NCI-H748 treated with DMSO at 0.1 percent for 48 hours (cell line): ENCODE measurements at places on chromosomes 4 and X.

DNA sequence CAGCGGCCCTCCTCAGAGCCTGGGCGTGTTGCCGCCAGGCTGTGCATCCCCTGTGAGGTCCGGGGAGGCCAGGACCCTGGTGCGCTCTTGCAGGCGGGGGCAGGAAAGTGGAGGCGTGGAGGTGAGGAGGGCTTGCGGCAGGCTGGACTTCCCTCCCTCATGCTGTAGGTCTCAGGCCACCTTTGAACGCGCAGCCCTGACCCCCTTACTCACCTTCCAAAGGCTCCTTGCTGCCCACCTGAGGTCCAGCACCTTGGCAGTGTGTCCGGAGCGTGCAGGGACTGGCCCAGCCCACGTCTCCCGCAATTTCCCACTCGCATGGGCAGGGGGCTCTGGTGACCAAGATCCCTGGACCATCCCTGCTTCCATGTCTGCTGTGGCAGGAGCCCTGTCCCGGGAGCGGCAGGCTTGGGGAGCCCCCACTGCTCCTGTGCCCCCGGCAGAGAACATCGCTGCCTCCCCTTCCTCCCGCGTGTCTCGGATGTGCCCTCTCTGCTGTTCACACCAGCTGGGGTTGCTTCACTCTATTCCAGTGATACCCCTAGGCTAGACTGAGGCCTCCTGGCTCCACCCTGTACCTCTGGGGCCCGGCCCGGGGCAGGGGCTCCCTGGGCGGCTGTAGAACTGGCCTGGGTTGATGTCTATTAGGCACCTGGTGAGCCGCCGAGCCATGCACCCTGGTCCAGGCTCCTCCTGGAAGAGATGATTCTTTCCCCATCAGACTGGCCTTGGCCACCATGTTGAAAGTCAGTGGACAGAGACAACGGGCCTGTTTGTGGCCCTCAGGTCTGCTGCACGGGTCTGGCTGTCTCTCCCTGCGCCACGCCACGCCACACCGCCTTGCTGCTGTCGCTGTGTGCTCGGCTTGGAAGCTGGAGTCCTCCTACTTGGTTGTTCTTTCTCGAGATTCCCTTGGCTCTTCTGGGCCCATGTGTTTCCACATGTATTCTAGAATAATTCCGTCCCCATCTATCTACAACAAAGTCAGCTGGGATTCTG lies 95.4 kb upstream of the ADRA2C start:
- DNase-seq: no peak

GRCh38 chrX:48492293-48492910 lies 16.4 kb upstream of the PORCN start:
- DNase-seq: no peak

- no peak for DNase-seq
Measured at GRCh38 chr4:98566361-98567008, 91.9 kb downstream of the TSPAN5 start.

DNA sequence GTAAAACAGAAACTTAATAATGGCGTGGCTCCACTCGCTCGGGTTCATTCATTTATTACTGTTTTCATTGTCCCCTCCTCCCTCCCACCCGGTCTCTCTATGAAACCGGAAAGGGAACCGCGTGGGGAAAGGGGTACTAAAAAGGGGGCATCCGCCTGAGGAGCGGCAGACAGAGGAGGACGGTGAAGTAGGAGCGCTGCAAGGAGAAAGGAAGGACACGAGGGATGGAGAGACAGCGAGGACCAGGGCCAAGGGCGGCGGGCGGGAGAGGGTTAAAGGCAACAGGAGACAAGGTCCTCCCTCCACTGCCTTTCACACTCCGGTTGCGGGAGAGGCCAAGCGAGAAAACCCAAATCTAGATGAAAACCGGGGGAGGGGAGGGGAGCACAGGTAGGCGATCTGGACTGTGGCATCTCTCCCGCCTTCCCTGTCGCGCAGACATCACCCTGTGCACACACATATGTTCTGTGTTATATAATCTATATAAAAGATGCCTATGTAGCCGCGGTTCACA lies 829 bp downstream of the ELOVL6 start:
- DNase-seq: peak; percentile 22

DNA sequence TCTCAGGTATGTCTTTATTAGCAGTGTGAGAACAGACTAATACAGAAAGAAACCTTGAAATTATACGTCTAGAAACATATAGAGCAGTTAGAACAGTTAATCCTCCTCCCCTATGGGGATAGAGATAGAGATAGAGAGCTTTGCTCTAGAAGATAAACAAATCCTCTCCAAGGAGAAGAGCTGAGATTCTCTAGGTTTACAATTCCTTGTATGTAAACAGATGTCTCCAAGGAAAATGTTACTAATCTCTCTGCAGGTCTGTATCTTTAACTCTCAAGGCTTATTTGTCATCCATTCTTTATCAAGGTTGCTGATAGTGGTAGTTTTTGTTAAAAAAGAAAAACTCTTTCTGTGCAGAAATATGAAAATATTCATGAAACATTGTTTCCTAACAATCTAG lies 282.1 kb upstream of the GIMD1 start:
- DNase-seq: no peak

- DNase-seq: no peak
Measured at GRCh38 chrX:32745323-32745722, 466.0 kb downstream of the DMD start.

DNA sequence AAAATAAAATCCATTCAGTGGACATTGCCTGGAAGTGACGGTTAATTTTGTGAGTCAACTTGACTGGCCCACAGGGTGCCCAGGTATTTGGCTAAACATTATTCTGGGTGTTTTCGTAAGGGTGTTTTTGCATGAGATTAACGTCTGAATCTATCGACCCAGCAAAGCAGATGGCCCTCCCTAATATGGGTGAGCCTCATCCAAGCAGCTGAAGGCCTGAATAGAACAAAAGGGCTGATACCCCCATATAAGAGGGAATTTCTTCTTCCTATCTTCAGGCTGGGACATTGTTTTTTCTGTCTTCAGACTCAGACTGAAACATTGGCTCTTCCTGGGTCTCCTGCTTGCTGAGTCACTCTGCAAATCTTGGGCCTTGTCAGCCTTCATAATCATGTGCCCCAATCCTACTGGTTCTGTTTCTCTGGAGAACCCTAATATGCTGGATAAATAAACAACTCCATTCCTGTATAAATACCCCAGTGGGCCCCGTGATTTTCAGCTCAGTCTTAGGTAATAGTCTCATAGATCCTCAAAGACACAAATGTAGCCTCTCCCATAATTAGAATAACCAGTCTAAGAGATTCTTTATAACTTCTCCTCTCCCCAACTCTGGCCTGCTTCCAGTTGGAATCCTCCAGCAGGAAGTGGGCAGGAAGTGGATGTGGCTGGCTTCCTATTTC lies 33.1 kb upstream of the DDX3X start:
- DNase-seq: no peak

DNA sequence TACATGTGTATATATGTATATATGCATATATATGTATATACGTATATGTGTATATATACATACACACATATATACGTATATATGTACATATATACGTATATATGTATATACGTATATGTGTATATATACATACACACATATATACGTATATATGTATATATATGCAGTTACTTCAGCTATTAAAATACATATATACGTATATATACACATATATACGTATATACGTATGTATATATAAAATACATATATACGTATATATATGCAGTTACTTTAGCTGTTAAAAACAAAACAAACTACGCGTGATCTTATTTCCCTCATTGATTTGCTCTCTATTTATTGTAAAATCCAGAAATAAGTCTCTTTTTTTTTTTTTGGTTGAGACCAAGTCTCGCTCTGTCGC lies 13.9 kb downstream of the TXK start:
- DNase-seq: no peak

- no peak for DNase-seq
Measured at GRCh38 chrX:154006947-154007346, 12.8 kb downstream of the IRAK1 start.

DNA sequence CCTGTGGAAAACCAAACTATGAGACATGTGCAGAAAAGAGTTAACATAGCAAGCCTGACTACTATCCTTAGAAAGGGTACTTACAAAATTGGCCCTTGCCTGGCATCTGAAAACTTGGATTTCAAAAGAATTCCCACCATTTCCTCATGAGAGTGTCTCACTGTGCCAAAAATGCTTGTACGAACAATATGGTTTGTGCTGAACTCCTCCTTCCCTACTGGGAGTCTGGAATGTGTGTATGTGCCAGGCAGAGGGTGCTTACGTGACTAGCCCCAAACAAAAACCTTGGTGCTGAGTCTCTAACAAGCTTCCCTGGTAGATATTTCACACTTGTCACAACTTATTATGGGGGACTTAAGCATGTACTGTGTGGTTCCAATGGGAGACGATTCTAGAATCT lies 81.7 kb upstream of the GIMD1 start:
- DNase-seq: no peak

DNA sequence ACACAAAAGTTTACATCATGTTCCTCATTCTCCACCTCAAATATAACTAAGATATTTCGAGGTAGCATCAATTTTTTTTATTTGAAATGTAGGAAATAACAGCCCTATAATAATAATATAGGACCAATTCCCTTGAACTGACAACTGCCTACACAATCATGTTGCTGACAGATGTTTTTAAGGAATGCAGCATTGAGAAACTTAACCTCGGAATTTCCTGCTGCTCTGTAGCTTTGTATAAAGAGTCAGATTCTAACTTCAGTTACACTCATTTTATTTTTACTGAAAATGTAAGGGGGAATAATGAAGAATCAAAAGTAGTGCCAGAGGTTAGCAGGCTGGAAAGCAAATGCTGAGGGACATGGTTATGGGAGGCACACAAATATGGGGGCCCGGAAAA lies 235.8 kb downstream of the RBMX2 start:
- no peak for DNase-seq

DNA sequence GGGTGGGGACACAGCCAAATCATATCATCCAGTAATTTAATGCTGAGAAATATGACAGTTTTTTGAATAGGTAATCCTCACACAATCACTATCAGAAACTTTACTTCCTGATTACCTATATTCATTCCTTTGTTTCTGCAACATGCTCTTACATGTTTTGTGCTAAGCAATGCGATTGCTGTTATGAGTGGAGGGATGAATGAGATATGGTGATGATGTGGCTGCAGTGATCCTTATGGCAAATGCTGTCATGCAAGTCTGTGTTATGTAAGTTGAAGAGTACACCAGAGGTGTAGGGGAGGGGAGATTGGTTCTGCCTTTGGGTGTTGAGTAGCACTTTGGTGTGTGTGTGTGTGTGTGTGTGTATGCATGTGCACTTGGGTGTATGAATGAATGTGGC lies 14.6 kb downstream of the HERC3 start:
- no peak for DNase-seq

DNA sequence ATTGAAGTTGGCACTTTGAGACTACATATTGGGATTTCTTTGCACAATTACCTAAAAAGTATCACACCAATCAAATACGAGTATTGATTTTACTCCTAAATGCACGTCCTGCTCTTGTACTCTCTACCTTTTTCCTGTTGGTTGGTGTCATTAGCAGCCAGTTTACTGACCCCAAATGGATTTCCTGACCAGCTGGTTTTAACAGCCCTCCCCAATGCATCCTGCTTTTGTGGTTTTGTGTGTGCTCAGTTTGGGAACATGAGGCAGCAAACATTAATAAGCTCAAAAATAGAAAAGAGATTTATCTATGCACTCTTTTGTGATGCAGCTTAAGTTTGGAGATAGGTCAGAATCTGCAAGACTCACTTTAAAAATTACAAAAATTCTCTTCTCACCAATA lies 230.3 kb downstream of the MAPK10 start:
- DNase-seq: no peak

- DNase-seq: no peak
Measured at GRCh38 chr4:2817701-2818350, 24.9 kb downstream of the SH3BP2 start.

- no peak for DNase-seq
Measured at GRCh38 chrX:2425286-2426071, 75.3 kb downstream of the DHRSX start.

DNA sequence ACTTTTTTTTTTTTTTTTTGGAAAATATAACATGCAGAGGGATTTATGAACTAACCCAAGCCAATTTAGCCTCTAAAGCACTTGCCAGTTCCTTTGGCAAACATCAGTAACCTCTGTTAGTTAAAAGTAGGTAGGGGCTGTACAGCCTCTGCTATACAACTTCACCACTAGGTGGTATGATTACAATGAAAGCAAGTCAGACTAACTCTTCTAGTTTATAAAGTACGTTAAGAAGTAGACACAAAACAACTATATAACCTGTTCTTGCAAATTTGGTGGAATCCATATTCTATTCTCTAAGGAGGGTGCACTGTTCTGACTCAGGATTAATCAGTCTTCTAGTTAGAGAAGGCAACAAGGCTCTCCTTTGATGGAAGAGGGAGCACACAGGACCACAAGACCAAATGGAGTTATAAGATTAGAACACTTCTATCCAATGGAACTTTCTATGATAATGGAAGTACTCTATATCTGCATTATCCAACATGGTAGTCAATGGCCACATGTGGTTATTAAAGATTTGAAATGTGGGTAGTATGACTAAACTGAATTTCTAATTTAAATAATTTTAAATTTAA lies 12.8 kb downstream of the AIMP1 start:
- DNase-seq: peak; percentile 4

DNA sequence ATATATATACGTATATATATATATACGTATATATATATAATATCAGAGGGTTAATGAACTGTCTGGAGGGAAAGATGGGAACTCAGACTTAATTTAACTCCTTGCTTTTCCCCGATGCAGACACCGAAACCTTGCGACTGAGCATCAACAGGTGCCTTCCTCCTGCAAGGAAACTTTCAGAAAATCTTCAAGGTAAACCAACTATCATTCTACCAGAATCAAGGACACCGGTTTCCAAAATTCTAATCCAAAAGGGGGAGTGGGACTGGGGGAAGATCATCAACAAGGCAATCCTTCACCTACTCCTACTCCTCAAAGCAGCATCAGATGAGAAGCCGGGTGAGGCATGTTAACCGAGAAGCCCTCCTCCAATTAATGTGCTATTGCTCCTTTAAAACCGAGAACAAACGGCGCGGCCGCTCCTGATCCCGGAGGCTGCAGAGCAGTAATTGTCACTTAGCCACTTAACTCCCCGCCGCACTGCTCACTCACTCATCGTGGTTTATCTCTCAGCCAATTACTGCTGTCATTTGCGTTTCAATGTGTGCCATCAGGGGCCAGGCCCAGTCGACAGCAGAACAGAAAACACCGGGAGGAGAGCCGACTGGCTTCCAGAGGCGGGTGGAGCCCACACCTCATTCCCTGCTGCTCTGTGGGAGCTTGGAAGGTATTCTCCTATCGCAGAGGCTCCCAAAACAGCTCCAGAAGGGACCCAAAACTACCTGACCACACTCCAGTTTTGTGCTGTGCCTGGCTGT lies 61.7 kb downstream of the MAML3 start:
- DNase-seq: peak; percentile 80

DNA sequence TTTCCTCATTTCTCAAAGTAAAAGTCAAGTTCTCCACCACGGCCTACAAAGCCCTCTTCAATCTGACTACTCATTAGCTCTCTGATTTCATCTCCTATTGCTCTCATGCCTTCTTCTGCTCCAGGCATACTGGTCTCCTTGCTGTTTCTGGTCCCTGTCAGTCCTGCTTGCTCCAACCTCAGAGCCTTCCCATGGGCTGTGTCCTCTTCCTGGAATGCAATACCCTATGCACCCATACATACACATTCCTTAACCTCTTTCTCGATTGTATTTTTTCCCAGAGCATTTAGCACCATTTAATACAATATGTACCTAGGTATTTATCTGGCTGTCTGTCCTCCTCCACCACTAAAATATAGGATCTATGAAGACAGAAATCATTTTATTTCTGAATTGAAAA lies 385.2 kb downstream of the GASK1B start:
- DNase-seq: no peak
